Iris pigment epithelial cell (primary cell): ENCODE measurements at places on chromosomes 12 and 14.

DNA sequence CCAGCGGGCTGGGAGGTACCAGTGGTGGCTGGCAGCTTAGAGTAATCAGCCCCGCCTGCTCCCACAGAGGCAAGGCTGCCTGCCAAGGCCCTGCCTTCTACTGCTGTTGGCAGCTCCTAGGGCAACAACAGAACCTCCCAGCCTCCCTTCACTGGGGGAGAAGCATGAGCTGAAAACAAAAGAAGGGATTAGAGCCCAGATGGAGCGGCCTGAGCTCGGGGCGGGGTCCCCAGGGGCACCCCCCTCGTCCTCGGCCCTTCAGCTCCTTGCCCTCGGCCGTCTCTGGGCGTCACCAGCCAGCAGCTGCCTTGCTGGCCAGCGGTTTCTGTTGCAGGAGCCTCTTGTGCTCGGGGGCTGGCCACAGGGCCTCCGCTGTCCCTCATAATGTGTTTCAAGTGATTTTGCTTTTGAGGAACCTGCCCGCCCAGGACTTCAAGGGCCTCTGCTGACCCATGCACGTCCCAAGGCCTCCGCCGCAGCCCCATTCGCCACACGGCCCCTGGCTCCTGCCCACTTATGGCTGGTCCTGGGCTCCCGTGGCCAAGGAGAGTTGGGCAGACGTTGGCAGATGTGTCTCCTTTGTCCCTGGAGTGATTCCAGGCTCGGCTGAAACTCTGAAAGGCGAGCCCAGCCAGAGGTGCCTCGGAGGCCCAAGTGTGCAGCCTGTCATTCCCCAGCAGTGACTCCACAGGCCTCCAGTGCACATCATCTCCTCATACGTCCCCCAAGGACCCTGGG lies 49.7 kb downstream of the PSMA6 start:
- DNase-seq = peak; percentile 49

DNA sequence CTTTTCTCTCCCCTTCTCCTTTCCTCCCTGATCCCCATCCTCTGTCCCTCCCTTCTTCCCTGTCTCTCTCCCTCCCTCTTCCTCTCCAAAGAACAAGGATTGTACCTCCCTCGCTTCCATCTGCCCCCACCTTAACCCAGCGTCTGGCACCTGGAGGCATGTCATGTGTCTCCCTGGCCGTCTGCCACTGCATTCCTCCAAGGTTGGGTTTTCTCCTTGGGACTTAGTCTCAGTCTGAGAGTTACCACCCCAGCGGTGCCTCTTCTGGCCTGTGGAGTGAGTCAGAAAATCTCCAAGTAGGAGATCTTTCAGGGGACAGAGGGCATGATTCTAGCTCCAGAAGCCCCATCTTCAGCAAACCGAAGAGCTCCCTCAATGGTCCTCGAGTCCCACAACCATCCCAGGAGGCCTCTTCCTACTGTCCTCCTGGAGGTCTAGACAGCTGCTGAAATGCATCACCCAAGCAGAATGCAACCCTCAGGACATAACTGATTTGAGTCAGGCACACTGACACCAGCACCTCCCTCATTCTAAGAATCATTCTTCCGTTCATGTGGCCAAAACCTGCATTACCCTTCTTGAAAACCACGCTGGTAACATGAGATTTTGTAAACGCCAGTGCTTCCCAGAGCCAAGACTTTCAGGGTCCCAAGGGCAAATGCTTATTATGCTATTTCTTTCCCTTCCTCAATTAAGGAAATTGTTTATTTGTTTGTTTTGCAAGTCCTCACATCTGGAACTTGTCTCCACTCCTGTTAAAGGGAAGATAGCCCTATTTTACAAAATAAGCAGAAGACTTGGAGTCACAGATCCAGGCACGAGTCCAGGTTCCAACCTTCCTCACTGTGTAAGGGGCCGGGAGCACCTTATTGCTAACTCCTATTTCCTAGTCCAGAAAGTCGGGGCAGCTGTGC lies 463.2 kb downstream of the BCL11B start:
- no peak for DNase-seq

- peak; percentile 46 for DNase-seq
Measured at GRCh38 chr14:75941030-75941429, 40.8 kb downstream of the TGFB3 start.

- no peak for DNase-seq
Measured at GRCh38 chr12:62844915-62845314, 90.0 kb downstream of the PPM1H start.

GRCh38 chr12:125324861-125325490 lies 259.7 kb downstream of the AACS start:
- no peak for DNase-seq
